ENCODE measurements at places on chromosomes 11 and 22. TPM values are rescaled to one million over a fixed set of nuclear protein-coding genes. Genes with fewer than 3 reads are reported as not detected.

Gene DSCAML1
- not detected for total RNA-seq

Gene BAD
- 102 TPM for total RNA-seq

Gene MS4A3
- total RNA-seq, result not detected

Gene ELF5
- not detected for total RNA-seq

Gene NLRP14
- not detected for total RNA-seq

Gene OR9I1
- not detected for total RNA-seq

Gene C11orf86
- total RNA-seq, result not detected

Gene RNF214
- total RNA-seq, result 6.2 TPM

Gene SMIM35
- not detected for total RNA-seq

Gene RASD2
- total RNA-seq, result not detected

Gene MCHR1
- total RNA-seq, result not detected

Gene HBB
- not detected for total RNA-seq

Gene LAYN
- total RNA-seq, result 52.0 TPM

Gene OR52H1
- total RNA-seq, result not detected

Gene NEFH
- total RNA-seq, result 2.1 TPM

Gene GALNT18
- total RNA-seq, result 1.8 TPM

Gene OLFML1
- 2.5 TPM for total RNA-seq

Gene ANO5
- total RNA-seq, result under 0.01 TPM

Gene GNAZ
- 0.89 TPM for total RNA-seq

Gene STARD10
- 10.4 TPM for total RNA-seq

Gene MMP3
- total RNA-seq, result 0.15 TPM

Gene TLCD5
- 5.2 TPM for total RNA-seq

Gene LRP4
- total RNA-seq, result 1.2 TPM

Gene HTR3A
- total RNA-seq, result not detected

Gene THY1
- total RNA-seq, result 72.6 TPM

Gene GGTLC3
- not detected for total RNA-seq
